T-helper 2 cell treated with Interferon-gamma antibody and Interleukin-4, amounts not matched to agents 5 μg/mL and 100 μg/mL, for 36 hours (primary cell): ENCODE measurements at places on chromosomes 11 and 22.
A peak's percentile ranks its signal among the peaks of the same experiment; 100 is the strongest.

- H3K27ac ChIP-seq = no peak overlapping the region
- H3K4me3 ChIP-seq = no peak overlapping the region
- no peaks in the 10 kb centered on the region for H3K36me3 ChIP-seq
- no peak for DNase-seq
- no peaks in the 10 kb centered on the region for H3K27me3 ChIP-seq
- H3K4me1 ChIP-seq = no peaks in the 10 kb centered on the region
These were observed 28.2 kb downstream of the HEPHL1 start for GRCh38 chr11:94049351-94049750.

- H3K27ac ChIP-seq = no peak overlapping the region
- H3K4me1 ChIP-seq = peaks cover 5% of the 10 kb centered on the region
- no peaks in the 10 kb centered on the region for H3K36me3 ChIP-seq
These were observed 10.8 kb downstream of the KRTAP5-6 start for GRCh38 chr11:1707751-1708150.

DNA sequence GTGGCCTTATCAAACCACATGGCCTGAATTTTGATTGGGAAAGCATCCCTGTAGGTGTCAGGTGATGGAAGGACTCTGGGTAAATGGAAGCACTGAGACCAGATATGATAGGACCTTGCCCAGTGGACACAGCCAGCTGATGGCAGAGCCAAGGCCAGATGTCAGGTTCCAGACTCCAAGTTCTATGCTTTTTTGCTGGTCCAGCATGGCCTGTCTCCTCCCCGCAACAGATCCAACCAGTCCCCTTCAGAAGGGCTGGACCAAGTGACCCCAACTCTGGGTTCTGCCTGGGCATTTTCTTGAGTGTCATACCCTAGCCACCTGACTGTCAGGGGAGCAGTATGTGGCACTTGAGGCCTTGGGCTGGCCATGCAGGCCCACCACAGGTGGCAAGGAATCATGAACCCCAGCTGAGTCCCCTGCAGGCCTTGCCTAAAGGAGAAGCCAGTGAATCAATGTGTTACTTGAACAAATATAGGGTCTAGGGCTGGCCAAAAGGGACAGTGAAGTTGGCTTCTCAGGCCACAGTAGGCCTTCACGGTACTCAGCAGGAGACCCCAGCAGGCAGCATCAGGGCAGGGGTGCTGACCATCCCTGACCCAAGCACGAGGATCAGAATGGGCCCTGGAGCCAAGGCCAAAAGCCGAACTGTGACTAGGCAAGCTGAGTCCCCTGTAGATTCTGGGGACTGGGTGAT, 27.1 kb downstream of the KCNQ1OT1 start:
- no peak overlapping the region for H3K27ac ChIP-seq
- H3K27me3 ChIP-seq = no peaks in the 10 kb centered on the region
- H3K36me3 ChIP-seq = no peaks in the 10 kb centered on the region
- peaks cover 2% of the 10 kb centered on the region for H3K4me1 ChIP-seq

- no peak overlapping the region for H3K4me3 ChIP-seq
- no peaks in the 10 kb centered on the region for H3K36me3 ChIP-seq
- no peaks in the 10 kb centered on the region for H3K4me1 ChIP-seq
- no peak for DNase-seq
- no peaks in the 10 kb centered on the region for H3K27me3 ChIP-seq
These were observed 58.5 kb downstream of the SMCO4 start for GRCh38 chr11:93484716-93485115.

- no peak overlapping the region for H3K4me3 ChIP-seq
- no peak overlapping the region for H3K27ac ChIP-seq
- H3K36me3 ChIP-seq = no peaks in the 10 kb centered on the region
- H3K27me3 ChIP-seq = peaks cover 5% of the 10 kb centered on the region
- no peaks in the 10 kb centered on the region for H3K4me1 ChIP-seq
- DNase-seq = no peak
These were observed 84.0 kb upstream of the AKIP1 start for GRCh38 chr11:8826901-8827560.

- H3K27ac ChIP-seq = no peak overlapping the region
- H3K4me3 ChIP-seq = no peak overlapping the region
- H3K4me1 ChIP-seq = peaks cover 7% of the 10 kb centered on the region
- DNase-seq = no peak
- H3K36me3 ChIP-seq = no peaks in the 10 kb centered on the region
These were observed 43.1 kb upstream of the GRAMD1B start for GRCh38 chr11:123386796-123387510.

DNA sequence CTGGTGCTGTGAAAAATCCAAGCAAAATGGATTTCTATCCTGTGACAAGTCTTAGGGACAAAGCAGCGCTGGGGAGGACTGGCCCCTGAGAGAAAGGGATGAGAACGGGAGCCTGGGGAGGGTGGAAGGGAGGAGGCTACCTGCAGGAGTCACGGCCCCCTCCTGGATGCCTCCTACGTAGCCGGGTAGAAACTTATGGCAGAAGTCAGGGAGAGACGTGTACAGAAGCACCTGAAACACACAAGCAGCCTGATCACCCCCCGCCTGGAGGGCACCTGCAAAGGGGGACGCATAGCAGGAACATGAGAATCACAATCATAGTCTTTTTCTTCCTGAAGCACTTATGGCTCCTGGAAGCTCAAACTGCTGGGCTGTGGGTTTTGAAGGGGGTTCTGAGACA, 6.1 kb downstream of the DHCR7 start:
- no peaks in the 10 kb centered on the region for H3K27me3 ChIP-seq
- H3K4me1 ChIP-seq = peaks cover 9% of the 10 kb centered on the region
- H3K36me3 ChIP-seq = peaks cover 52% of the 10 kb centered on the region
- no peak overlapping the region for H3K4me3 ChIP-seq

DNA sequence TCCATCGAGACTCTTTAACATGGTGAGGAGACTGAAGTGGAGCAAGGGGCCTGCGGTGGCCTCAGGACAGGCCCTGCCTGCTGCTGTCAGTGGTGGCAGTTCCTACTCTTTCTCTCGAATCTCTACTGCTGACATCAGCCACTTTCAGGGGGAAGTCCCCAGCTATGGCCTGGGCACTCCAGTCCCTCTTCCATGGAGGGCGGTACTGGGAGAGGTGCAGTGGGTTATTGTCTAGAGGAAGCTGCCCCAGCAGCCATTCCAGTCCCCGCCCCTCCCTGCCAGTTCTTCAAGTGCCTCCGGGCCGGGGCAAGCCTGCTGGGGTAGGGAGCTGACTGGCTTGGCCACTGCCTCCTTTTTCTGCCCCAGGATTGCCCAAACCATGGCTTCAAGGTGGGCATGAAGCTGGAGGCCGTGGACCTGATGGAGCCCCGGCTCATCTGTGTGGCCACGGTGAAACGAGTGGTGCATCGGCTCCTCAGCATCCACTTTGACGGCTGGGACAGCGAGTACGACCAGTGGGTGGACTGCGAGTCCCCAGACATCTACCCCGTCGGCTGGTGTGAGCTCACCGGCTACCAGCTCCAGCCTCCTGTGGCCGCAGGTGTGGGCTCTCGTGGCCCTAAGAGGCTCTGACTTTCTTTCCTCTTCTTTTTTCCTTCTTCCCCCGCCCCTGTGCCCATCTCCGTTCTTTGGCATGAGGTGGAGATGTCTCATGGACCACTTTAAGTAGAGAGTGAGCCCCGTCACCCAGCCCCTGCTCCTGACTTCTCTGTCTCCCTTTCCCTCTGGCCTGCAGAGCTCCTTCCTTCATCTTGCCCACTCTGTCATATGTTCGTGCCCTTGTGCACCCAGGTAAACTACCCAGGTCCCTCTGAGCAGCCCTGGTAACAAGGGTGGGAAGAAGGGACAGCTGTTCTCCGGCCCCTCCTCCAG, 13.7 kb downstream of the CHADL start:
- DNase-seq = no peak
- H3K4me1 ChIP-seq = no peaks in the 10 kb centered on the region
- H3K36me3 ChIP-seq = peaks cover 18% of the 10 kb centered on the region
- peak overlapping the region; percentile 12 for H3K27ac ChIP-seq
- H3K27me3 ChIP-seq = no peaks in the 10 kb centered on the region
